ENCODE measurements at places on chromosomes 13 and 19. TPM values are rescaled to one million over a fixed set of nuclear protein-coding genes. Genes with fewer than 3 reads are reported as not detected.

DNA sequence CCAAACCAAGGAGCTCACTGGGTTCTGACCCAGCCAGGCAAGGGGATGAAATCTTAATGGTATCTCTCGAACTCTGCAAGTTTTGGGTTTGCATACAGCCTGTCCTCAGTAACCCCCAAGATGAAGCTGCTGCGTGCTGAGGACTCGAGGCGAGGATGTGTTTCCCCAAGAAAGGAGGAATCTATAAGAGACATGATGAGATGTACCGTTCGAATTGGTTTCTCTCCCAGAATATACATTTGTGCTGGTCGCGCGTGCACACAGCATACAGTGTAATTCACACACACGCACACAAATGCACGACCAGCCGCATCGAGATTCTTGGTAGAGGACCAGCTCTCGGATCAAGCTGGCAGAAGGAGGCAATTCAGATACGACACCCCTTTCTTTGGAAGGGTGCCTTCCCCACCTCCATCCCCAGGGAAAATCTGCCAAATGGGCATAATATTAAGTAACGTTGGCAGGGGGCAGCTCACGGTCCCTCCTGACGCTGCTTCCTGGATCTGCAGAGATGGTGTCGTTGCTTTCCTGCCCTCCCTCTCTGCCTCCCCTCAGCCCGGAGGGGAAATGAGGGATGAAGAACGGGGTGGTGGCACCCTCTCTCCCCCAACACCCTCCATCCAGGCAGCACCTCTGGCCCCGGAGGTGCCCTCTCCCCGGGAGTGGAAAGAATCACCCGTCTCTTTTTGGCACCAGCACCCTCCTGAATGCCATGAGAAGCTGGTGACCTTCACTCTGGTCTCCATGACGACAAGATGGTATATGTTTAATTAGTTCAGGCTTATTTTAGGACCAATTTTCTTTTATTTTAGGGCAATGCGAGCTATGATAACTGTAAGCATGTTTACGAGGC is 310.2 kb downstream of the ZNF536 start:
- no peak for DNase-seq

GRCh38 chr13:105345730-105346129 is 1189.7 kb downstream of the EFNB2 start:
- no peak for DNase-seq

DNA sequence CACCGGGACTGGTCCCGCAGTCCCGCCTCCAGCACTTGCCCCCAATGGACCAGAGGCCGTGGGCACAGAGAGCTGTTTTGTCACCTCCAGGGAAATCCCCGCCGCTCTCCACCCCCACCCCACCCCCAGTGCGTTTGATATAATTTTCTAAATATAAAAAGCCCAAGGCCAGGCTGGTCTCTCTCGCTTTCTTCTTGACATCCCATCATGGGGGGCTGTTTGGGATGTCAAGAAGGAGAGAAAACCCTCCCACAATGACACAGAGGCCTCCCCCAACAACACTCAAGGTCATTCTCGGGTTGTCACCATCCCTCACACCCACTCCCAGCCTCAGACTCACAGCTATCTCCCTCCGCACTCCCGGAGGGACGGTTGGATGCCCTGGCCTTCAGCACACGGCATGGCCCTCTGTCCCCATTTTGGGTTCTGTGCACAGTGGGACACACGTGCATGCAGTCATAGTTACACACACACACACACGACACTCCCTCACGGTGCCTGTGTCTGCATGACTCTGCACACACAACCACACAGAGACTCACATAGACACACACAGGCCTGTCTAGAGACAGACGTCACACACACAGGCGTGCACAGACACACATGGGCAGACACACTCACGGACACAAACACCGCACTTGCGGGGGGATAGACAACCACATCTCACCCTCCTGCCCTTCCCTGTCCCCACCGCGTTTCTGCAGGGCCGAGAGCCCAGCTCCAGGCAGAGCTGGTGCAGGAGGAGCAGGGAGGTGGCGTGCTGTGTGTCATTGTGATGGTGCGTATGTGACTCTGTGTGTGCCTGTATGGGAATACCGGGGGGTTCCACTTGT is 4.8 kb upstream of the NFIC start:
- no peak for DNase-seq

DNA sequence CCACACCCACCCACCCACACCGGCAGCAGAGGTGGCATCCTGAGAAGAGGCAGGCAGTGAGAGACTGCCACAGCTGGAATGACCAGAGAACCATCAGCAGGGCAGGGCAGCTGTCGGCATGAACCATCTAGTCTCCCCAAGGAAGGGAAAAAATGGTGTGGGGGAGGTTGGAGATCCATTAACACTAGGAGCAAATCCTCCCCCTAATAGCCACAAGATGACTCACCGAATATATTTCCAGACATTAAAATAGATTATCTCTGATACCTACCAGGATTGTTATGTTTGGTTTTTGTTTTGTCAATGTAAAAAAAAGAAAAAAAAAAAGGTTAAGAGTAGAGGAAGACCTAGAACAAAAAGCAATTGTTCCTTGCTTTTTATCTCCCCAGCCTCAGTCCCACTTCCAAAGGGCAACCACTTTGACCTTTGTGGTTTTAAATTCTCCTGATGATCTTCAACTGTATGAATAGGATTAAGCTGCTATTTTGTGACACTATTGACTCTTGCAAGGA is 34.2 kb downstream of the THSD1 start:
- DNase-seq, result no peak

DNA sequence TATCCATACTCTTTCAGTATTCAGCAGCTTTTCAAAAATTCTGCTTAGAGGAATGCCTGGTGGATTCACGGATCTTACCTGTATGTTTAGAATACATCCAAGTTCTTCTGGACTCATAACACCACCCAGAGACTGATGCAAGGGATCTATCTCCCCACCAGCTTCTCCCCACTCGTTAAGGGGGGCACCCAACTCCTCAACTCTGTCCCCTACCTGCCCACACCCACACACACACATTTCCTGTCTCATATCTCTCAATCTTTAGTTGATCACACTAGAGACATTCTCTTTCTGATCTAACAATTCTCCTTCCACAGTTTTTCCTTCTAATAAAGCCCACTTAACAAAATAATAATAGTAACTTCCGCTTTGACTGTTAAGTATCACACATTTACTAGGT is 110.1 kb downstream of the DLEU7 start:
- DNase-seq, result no peak

- no peak for DNase-seq
Observed at GRCh38 chr13:113345486-113345885, 18.4 kb downstream of the GRTP1 start.

- DNase-seq, result no peak
Observed at GRCh38 chr19:51797480-51797879, 2.5 kb downstream of the FPR3 start.

DNA sequence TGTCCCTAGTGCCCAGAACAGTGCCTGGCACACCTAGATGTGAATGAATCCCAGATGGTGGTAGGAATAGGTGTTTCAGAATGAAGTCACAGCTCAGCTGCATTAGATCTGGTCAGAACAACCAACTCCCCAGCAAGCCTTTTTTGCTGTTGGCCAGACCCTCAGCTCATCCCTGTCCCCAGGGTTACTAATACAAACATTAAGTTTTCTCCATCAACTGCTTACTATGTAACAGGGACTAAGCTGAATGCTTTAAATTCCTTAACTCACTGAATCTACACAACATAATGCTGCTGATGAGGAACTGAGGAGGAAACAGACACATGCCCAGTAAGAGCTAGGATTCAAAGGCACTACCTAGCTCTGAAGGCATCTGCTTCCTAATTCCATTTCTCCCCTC is 18.8 kb downstream of the SMG9 start:
- no peak for DNase-seq

- no peak for DNase-seq
Observed at GRCh38 chr13:23990455-23990854, 93.2 kb upstream of the C1QTNF9B start.

DNA sequence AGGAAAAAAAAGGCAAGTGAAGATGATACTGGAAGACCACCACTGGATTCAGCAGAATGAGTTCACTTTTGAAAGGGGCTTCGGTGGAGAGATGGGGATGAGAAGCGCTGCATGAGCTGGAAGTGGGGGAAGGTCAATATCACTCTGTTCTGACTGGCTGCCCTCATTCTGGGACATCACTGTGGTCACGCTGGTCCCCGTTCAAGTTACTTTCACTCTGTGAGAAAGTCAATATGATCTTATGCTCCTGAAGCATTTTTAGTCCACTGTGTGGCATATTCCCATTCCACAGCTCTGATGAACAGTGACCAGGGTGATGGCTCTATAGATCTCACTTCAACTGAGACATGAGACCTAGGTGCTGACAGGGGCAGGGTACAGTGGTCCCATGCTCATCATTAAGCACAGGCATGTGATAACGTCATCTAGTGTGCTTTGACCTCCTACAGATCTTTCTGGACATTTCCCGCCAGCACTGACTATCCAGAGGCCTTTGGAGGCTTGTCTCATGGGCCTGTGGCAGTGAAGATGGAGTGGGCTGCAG is 40.2 kb upstream of the GPR183 start:
- no peak for DNase-seq

- peak; percentile 76 for DNase-seq
Observed at GRCh38 chr19:49057636-49058234, at the start of gene CGB7. CGB7 (minus strand) TSS chr19:49057749; CDS start chr19:49055375, 2,374 bp downstream.

DNA sequence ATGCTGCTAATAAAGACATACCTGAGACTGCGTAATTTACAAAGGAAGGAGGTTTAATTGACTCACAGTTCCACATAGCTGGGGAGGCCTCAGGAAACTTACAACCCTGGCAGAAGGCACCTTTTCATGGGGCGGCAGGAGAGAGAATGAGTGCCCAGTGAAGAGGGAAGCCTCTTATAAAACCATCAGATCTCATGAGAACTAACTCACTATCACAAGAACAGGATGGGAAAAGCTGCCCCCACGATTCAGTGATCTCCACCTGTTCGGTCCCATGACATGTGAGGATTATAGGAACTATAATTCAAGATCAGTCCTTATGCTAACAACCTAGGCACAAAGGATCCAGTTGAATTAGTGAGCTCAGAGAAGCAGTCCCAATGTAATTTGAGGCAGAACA is 59.4 kb downstream of the GPC6 start:
- no peak for DNase-seq

DNA sequence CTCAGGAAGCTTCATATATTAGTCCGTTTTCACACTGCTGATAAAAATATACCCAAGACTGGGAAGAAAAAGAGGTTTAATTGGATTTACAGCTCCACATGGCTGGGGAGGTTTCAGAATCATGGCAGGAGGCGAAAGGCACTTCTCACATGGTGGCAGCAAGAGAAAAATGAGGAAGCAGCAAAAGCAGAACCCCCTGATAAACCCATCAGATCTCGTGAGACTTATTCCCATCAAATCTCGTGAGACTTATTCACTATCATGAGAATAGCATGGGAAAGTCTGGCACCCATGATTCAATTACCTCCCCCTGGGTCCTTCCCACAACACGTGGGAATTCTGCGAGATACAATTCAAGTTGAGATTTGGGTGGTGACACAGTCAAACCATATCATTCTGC is 23.1 kb downstream of the FLT3 start:
- no peak for DNase-seq

GRCh38 chr13:20165417-20166257 is 4.8 kb upstream of the GJA3 start:
- DNase-seq, result no peak

DNA sequence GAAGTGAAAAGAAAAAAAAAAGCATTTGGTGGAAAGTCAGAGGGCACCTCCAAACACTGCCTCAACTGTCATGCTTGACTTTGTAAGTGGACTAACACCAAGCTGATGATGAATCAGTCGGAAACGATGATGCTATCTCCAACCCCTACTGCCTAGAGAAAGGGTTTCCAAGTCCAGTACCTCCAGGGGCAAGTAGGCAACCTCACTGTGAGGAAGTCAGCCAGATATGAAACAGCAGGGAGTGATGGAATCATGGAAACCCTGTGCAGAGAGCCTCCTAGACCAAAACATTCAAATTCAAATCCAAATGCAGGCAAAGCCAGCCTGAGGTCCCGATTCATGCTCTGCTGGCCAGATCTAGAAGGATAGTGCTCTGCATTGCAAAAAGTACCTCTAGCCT is 100.9 kb upstream of the SERP2 start:
- DNase-seq, result no peak

GRCh38 chr13:24053519-24054251 is 106.8 kb upstream of the SPATA13 start:
- peak; percentile 82 for DNase-seq

GRCh38 chr13:109476001-109476400 is 310.4 kb downstream of the IRS2 start:
- DNase-seq, result no peak

GRCh38 chr19:15256708-15257331 is 24.6 kb upstream of the EPHX3 start:
- DNase-seq, result no peak

GRCh38 chr13:34867590-34867989 is 74.5 kb upstream of the NBEA start:
- no peak for DNase-seq

- no peak for DNase-seq
Observed at GRCh38 chr13:44380404-44381165, 7.0 kb downstream of the SERP2 start.

DNA sequence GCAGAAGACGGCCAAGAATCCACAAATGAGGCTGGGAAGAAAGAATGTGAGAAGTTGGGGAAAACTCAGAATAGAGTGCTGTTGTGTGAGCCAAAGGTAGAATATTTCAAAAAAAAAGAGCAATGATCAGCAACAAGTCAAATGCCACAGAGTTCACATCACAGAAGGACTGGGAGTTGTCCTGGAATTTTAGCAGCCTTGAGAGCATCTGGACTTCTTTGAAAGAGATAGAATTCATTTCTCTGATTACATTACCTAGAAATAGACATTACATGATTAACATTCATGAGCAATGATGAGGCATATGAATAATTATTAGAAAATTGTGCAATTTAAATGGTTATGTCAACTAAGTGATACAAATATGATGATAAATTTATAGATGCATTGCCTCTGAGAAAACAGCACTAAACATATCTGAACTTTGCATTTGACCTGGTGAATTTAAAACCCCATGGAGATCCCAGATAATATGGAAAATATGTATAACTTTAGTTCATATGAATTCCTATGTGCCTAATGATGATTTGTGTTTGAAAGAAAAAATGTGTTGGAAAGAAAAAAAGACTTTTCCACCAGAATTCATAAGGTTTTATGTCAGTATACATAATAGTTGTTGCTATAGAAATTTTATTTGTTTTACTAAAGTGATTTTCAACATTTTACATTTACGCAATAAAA is 186.2 kb downstream of the POSTN start:
- DNase-seq, result no peak

DNA sequence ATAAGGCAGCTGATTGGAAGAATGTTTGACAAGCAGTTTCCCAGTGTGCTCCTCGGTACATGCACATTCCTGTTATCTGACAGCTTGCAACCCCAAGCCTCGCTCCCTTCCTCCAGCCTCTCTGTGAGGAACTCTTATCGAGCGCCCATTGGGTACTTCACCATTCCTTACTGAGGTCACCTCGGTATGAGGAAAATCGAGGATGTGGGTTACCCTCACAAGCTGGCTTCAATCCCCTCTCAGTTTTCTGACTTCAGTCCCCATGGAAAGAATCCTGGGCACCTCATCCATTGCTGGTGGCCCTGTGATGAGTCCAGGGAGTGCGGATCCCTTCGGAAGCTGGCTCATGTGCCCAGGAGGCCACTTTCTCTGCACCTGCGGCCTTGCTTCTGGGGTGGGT is 17.3 kb downstream of the TEX29 start:
- no peak for DNase-seq

The SLC6A16 gene
- total RNA-seq, result 1.6 TPM

The KCNRG gene
- 0.78 TPM for total RNA-seq

The OR10H1 gene
- not detected for total RNA-seq

The AMER2 gene
- not detected for total RNA-seq

The CYP2F1 gene
- total RNA-seq, result not detected

The OR7D2 gene
- not detected for total RNA-seq

The TUBA3C gene
- total RNA-seq, result not detected

The CGB5 gene
- not detected for total RNA-seq

The TIMM13 gene
- total RNA-seq, result 16.3 TPM

The TRMT1 gene
- total RNA-seq, result 36.3 TPM

The ZNF616 gene
- total RNA-seq, result 3.6 TPM
